GM06990 (cell line): ENCODE measurements at places on chromosomes 4 and X.

GRCh38 chr4:42671431-42672194 lies 14.7 kb upstream of the ATP8A1 start:
- DNase-seq, result no peak

DNA sequence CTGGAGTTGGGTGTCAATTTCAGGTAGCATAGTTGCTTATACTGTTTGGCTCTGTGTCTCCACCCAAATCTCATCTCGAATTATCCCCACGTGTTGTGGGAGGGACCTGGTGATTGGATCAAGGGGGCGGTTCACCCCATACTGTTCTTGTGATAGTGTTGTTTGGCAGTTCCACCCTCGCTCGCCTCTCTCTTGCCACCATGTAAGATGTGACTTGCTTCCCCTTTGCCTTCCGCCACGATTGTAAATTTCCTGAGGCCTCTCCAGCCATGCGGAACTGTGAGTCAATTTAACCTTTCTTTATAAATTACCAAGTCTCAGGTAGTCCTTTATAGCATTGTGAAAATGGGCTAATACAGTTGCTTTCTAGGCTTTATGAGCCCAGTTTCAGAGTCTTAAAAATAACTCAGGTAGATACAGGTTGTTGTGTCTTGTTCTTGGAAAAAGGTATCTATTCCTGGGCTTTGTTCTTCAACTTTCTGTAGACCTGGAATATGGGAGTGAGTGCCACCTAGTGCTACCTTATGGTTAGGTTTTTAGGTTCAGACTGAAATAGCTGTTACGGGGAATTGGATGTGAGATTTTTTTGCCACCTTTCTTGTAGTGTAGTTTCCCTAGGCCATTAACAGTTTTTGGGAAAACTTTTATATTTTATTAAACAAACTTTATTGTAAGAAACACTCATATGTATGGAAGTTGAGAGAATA lies 15.6 kb downstream of the PGK1 start:
- DNase-seq, result no peak

DNA sequence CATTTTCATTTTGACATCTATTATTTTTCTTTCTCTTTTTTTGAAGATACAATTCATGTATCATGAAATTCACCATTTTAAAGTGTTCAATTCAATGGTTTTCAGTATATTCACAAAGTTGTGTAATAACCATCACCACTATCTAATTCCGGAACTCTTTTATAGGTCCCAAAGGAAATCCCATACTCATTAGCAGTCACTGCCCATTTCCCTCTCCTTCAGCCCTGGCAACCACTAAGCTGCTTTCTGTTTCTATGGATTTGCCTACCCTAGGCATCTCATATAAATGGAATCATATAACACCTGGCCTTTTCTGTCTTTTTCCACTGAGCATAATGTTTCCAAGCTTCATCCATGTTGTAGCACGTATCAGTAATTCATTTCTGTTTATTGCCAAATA lies 3.2 kb upstream of the FGF2 start:
- DNase-seq, result no peak

DNA sequence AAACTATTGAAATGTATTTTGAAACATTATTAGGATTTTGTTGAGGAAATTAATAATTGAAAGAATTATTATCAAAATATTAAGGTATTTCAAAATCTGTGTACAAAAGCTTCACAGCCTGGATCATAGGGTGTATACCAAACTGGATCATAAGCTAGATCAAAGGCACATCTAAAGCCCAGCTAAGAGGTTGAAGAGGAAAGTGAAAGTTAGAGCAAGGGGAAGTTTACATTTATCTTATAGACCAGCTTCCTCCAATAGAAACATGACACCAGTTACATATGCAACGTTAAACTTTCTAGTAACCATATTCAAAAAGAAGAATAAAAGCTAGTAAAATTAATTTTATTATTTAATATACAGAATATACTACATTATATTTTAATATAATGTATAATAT lies 227.2 kb upstream of the BMP3 start:
- DNase-seq, result no peak

DNA sequence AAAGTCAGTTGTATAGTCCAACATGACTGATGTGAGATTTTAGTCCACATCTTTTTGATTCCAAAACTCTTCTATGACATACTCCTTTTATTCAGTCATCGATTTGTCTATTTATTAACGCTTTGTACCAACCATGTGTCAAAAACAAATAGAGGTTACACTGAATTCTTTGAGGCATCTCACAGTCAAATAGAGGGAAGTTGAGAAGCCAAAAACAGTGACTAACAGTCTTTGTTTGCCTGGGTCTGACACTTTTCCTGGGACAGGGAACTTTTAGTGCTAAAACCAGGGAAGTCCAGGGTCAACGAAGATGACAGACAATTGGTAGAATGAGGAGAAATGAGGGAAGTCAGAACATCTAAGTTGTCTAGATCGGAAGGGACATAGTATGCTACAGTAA lies 169.9 kb upstream of the HS3ST1 start:
- no peak for DNase-seq

- DNase-seq, result no peak
These were observed 7.6 kb downstream of the ANOS1 start for GRCh38 chrX:8724300-8724699.
